Lung (tissue), 17 donors: ENCODE measurements at places on chromosomes 6 and 20. TPM values are rescaled to one million over a fixed set of nuclear protein-coding genes. Genes with fewer than 3 reads are reported as not detected.

Gene TRIM15
- total RNA-seq = not detected

Gene PLEKHG1
- 40.0 TPM for total RNA-seq

Gene ARFGEF3
- 20.5 TPM for total RNA-seq

Gene TRIM31
- not detected for total RNA-seq

Gene BCAS1
- total RNA-seq = 1.7 TPM

Gene MCM8
- total RNA-seq = 7.2 TPM

Gene BRD2
- 178 TPM for total RNA-seq

Gene SSTR4
- total RNA-seq = not detected

Gene SYNDIG1
- 5.0 TPM for total RNA-seq

Gene XKR7
- total RNA-seq = 0.03 TPM

Gene PIGT
- 107 TPM for total RNA-seq

Gene EDN3
- 0.25 TPM for total RNA-seq

Gene DAAM2
- total RNA-seq = 30.3 TPM

Gene TNFRSF6B
- 19.8 TPM for total RNA-seq

Gene CAGE1
- total RNA-seq = not detected

Gene TCF15
- not detected for total RNA-seq

Gene FAM83C
- not detected for total RNA-seq

Gene EPB41L1
- 50.1 TPM for total RNA-seq

Gene SLPI
- 451 TPM for total RNA-seq

Gene NHSL1
- total RNA-seq = 53.7 TPM

Gene MLIP
- total RNA-seq = 1.3 TPM

Gene CST7
- 4.7 TPM for total RNA-seq

Gene C20orf204
- 2.0 TPM for total RNA-seq

Gene NOTCH4
- 43.0 TPM for total RNA-seq

Gene C6orf141
- total RNA-seq = 4.0 TPM

Gene TREML2
- total RNA-seq = 0.65 TPM

Gene RIN2
- total RNA-seq = 85.0 TPM

Gene CDS2
- total RNA-seq = 50.8 TPM

Gene COL12A1
- 75.7 TPM for total RNA-seq

Gene GRIK2
- 5.1 TPM for total RNA-seq

Gene RSPH4A
- 20.6 TPM for total RNA-seq

Gene PTCHD4
- 0.52 TPM for total RNA-seq

Gene TNXB
- total RNA-seq = 56.9 TPM

Gene CNR1
- 18.3 TPM for total RNA-seq

Gene GABRR2
- 1.5 TPM for total RNA-seq

Gene CLPSL1
- not detected for total RNA-seq

Gene DDO
- 1.8 TPM for total RNA-seq

Gene LY6G6F
- not detected for total RNA-seq

Gene HM13
- total RNA-seq = 237 TPM

Gene DLL1
- total RNA-seq = 16.2 TPM

Gene SH3BGRL2
- total RNA-seq = 38.5 TPM

Gene FERMT1
- 1.9 TPM for total RNA-seq

Gene WFDC2
- total RNA-seq = 499 TPM

Gene TGM3
- total RNA-seq = 0.55 TPM

Gene ZNF311
- total RNA-seq = 3.1 TPM

Gene LINC00237
- not detected for total RNA-seq
